ENCODE measurements at places on chromosomes 11 and 22.

DNA sequence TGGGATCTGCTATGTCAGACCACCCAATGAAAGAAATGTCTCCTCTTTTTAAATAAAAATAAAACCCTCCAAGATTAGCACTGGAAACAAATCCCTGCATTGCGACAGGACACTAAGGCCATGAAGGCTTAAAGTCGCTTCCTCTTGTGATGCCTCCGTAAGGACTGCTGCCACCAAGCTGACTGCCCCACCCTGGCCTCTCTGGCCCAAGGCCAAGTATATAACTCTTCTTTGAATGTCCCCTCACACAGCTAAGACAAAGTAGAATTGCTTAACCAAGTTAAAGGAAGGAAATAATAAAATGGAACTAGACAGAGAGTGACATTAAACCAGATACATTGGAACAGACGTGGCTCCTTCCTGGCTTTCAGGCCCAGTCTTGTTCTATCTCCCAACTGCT lies 7.5 kb upstream of the NRGN start:
- no peak for DNase-seq

- DNase-seq = no peak
Measured at GRCh38 chr11:61918251-61918937, 1.0 kb upstream of the RAB3IL1 start.

DNA sequence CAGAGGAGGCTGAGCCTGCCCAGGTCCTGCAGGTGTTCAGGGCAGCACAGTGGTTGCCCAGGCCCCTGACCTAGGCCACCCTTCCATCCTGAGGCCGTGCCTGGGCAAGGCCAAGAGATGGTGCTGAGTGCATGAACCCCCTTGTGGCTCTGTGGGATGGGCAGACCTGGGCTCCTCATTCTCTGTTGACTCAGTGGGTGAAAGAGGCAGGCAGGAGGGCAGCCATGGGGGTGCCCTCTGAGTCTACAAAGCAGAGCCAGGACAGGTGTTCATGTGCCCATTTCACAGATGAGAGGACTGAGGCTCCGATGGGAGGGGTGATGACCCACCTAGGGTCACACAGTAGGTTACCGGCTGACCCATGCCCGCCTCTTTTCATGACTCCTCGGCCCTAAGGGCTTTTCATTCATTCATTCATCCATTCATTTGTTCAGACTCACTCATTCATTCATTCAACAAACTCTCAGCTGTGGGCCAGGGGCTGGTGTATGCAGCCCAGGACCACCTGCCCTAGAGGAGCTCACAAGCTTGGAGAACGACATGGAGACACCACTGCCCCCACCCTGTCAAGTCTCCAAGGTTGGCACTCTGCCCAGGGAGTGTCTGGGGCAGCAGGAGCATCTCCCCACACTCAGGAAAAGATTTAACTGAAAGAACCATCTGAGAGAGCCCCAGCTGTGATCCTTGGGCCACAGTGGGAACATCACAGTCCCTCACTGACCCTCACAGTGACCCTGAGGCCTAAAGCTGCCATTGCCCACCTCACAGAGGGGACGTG lies 40.5 kb downstream of the IGLL5 start:
- no peak for DNase-seq

- no peak for DNase-seq
Measured at GRCh38 chr11:69802590-69802989, 16.6 kb downstream of the FGF3 start.

DNA sequence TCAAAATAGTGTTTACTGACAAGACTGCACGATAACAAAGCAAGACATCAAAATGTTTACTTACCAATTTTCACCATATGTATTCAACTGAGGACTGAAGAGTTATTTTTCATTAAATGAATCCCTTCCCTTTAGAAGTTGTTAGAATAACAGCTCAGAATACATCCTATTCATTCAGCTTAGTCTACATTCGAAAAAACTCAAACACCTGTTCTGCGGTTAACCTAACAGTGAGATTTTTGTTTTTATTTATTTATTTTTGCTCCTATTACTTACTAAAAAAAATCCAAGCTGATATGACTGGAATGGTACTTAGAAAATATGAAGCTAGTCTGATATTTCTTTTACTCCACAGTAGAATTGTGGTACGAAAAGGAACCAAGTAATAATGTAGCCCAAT lies 10.0 kb downstream of the KCNA4 start:
- no peak for DNase-seq

- DNase-seq = no peak
Measured at GRCh38 chr11:95917193-95918036, 6.5 kb downstream of the MTMR2 start.

DNA sequence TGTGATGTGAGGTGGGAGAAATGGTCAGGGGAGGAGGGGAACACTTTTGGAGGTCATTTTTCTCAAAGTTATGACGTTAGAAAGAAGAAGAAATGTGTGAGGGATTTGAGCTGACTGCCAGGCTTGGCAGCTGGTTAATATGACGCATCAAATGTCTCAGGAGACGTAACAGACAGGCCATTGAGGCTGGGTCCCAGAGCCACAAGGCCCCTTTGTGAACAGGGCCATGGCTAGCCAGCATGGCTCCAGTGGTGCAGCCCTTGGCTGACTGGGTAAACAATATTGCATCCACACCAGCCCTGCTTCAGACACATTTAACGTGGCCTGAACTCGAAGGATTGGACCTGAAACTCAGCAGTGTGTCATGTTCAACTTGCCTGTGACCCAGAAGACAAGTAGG lies 34.3 kb downstream of the AMOTL1 start:
- DNase-seq = no peak

DNA sequence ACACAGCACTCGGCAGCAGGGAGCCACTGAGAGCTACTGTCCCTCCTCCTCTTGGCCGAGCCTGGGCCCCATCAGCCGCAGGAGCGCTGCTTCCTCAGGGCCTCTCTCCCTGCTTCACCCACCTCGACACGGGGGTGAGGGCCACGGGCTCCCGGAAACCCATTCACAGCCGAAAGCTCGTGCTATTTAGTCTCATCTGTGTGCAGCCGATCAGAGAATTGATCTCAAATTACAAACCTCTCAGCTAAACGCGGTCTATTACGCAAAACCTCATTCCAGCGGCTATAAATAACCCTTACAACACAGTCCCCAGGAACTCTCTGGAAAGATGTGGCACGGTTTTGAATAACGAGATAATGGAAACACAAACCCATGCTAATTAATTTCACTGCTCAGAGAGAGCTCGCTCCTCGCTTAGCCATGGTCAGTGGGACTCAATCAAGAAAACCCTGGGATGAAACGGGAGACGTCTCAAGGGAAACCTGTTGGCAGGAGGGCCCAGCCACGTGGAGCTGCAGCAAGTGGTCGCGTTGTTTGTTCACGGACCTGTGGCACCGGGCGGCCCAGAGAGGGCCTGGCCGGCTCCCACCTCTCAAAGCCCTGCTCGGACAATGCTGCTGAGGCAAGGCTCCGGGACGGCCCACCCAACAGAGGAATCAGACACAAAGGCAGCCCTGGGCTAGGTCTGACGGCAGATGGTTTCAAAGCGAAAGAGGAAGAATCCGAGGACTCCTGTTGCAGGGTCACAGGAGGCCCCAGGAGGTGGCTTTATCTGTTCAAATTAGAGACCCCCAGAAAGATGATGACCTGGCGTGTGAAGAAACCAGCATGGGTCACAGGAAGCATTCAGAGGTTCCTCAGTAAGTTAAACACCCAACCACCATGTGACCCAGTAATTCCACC lies 210.5 kb downstream of the CTTN start:
- no peak for DNase-seq

GRCh38 chr11:99316776-99317520 lies 296.2 kb downstream of the CNTN5 start:
- DNase-seq = no peak

- DNase-seq = no peak
Measured at GRCh38 chr11:83895516-83895915, 609.3 kb upstream of the CCDC90B start.

- DNase-seq = no peak
Measured at GRCh38 chr22:26549902-26550497, 37.7 kb upstream of the TFIP11 start.

DNA sequence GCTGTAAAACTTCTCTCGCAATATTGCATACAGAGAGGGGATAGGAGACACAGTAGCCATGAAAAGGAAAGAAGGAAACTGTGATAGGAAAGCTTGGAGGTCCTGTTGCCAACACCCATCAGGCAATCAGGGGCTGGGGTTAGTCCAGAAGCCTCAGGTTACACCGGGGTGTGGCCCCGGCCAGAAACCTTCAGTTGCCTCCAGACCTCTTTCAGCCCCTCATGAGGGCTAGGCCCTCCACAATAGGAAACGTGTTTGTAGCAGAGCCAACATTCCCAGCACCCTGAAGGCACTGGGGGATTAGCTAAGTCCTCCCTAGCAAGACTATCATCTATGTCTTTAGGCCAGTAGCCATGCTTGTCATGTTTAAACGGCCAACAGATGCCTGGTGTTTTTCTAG lies 1048.0 kb upstream of the CNTN5 start:
- no peak for DNase-seq

GRCh38 chr11:103042161-103042560 lies 49.8 kb downstream of the DCUN1D5 start:
- no peak for DNase-seq

- DNase-seq = no peak
Measured at GRCh38 chr11:64064374-64065140, 28.8 kb downstream of the FLRT1 start.

Data from stimulated activated CD8-positive, alpha-beta memory T cell treated with anti-CD3 and anti-CD28 coated beads, Interleukin-7, amount 100 ng/mL, for 4 hours (primary cell).